Muscle of leg (tissue), 16 donors: ENCODE measurements at places on chromosomes 11 and 22.

DNA sequence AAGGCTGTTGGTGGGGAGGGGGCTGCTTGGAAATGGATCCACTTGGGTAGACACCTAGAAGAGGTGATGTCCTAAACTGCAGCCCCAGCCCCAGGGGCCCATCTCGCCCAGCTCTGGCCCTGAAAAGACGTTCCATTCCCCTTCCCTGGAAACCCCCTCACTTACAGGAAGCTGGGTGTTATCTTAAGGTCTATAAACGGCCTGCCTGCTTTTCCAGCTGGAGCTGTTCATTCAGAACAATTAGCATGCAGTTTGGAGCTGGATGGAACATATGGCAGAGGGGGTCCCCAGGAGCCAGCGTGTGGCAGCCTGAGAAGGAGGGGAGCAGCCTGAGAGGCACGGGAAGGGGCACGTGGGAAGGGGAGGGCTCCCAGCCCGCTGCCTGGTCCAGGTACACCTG lies 139.6 kb downstream of the PKNOX2 start:
- DNase-seq = peak; percentile 41

DNA sequence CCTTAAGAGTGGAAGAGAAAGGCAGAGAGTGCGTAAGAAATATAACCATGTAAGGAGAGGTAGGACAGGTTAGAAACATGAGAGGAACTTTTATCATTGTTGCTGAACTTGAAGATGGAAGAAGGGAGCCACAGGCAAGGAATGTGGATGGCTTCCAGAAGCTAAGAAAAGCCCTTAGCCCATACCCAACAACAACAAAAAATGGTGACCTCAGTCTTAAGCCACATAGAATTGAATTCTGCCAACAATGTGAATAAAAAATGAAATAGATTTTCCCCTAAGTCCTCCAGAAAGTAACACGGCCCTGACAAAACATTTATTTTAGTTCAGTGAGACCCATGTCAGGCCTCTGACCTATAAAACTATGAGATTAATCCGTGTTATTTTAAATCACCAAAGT lies 767.3 kb downstream of the FAM181B start:
- no peak for DNase-seq

DNA sequence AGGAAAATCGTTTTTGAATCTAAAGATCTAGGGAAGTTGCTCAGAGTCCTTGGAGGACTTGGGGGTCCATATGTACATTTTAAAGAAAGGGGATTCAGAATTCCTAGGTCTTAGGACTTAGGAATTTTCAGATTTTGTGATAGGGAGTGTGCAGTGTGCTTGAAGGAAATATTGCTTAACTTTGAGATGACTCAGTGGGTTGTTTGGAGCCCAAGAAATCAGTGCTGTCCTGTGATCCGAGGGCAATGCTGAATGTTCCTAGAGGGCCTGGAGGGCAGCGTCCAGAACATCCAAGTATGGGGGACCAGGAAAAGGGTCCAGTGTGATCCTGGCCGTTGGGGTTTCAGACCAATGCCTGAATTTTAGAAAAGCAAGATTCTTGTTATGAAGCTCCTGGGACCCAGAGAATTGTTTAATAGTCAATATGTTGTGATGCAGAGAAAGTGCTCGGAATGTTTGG lies 3.1 kb upstream of the IGF2 start:
- no peak for DNase-seq

- DNase-seq = no peak
These were observed 5.5 kb downstream of the PRPF19 start for GRCh38 chr11:60900673-60901404.

DNA sequence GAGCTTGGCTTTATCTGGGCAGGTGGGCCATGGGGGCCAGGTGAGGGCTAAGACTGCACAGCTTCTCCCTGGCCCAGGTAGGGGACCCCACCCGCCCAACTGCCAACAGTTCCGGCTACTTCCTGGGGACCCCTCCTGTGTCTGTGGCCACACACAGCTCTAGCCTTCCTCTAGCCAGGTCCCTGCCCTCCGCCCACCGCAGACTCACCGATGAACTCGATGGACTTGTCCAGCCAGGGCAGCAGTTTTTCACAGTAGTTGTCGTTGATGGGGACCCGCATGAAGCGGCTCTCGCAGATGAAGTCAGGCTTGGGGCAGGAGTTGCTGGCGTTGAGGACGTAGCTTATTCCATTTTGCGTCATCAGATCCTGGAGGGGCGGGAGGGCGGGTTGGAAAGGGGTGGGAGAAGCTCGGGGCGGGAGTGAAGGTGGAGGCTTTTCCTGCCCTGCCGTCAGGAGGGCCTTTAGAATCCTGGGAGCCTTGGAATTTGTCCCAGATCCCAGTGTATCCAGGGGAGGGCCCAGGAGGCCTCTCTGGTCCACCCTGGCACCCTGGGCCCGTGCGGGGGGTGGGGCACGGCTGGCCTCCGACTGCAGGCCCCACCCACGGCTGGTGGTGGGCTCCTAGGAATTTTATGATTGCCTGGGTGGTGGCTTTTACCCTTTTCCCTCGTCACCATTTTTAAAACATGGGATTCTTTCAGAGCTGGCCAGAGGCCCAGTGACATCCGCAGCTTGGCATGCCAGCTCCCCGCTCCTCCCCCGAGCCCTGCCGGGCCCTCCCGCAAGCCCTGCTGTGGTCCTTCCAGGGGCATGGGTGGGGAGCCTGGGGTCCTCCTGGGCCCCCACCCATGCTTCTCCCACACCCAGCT lies 13.9 kb downstream of the DUSP8 start:
- DNase-seq = peak; percentile 65

DNA sequence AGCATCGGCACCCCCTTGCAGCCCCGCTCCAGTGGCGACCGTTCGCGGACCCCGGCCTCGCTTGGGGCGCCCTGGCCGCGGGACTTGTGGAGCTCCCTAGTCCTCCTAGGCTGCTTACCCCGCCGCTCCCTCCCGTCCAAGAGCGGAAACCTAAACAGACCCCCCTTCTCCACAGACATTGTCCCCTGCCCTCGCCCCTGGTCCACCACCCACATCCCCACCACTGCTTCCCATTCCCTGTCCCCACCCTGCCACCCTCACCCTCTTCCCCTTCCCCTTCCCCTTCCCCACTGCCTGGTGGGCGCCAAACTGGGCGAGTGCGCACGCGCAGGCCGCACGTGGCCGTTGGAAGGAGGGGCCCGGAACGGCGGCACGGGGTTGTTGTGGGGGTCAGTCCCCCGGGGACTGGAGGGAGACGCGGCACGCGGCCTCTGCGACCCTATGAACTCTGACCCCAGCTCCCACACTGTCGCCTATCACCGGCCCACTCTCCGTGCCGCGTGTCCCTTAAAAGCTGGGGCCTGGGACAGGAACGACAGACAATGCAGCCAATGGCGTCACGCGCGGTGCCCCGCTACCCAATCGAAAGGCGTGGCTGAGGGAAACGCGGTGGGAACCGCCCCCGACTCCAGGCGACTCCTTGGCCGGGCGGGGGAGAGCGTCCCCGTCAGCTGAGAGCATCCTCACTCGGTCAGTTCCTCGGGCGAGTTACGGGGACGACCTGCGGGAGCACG lies at the start of gene SNX32:
SNX32 (plus strand) TSS at position 667 of the 734 bp plus-strand sequence. CDS start 103 bp downstream, outside the sequence.
- DNase-seq = peak; percentile 97

DNA sequence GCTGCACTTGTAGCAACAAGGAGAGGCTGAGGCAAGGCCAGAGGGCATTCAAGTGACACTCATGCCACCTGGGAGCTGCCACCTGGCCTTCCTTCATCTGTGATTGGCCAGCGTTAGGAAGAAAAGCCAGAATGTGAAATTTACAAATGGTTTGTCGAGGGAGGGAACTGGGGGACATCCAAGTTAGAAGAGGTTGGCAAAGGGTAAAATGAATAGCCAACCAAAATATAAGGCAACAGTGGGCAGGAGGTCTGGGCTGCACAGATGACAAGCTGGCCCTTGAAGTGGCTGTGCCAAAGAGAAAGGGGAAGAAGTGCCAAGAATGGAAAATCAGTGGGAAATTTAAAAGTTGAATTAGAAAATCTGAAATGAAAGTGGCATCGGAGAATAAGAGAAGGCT lies 221.4 kb downstream of the C11orf91 start:
- no peak for DNase-seq

- DNase-seq = no peak
These were observed 379 bp upstream of the BRMS1 start for GRCh38 chr11:66345316-66345649.

DNA sequence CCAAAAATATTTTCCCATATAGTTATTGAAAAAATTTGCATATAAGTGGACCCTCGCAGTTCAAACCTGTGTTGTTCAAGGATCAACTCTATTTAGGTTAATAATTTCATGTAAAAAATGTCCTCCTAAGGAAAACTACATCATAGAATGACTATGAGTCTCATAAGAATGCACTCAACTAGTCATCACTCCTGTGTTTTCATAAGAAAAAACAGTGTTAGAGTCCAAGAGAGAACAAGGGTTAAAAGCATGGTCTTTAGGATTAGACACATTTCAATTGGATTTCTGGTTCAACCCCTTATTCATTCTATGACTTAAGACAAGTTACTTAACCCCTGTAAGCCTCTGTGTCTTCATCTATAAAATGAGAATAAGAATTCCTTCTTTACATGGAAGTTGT lies 5.1 kb downstream of the PARVA start:
- DNase-seq = no peak
